ENCODE measurements at places on chromosomes 5 and 9. TPM values are rescaled to one million over a fixed set of nuclear protein-coding genes. Genes with fewer than 3 reads are reported as not detected.

PTGDS gene
- 0.60 TPM for total RNA-seq

TMEM38B gene
- total RNA-seq: 6.8 TPM

POLR3G gene
- total RNA-seq: 4.9 TPM

MARCOL gene
- total RNA-seq: not detected

GPR150 gene
- 0.05 TPM for total RNA-seq

ARSI gene
- 0.68 TPM for total RNA-seq

CCDC192 gene
- not detected for total RNA-seq

SCGB3A2 gene
- total RNA-seq: not detected

POLE3 gene
- total RNA-seq: 57.2 TPM

CDX1 gene
- total RNA-seq: not detected

OLFM1 gene
- 17.2 TPM for total RNA-seq

LCN9 gene
- not detected for total RNA-seq

ACTBL2 gene
- 0.17 TPM for total RNA-seq

SARDH gene
- total RNA-seq: 0.37 TPM

Data from dermis blood vessel endothelial cell (primary cell).